EH (cell line): ENCODE measurements at places on chromosomes 7 and 10.

- DNase-seq: no peak
Measured at GRCh38 chr7:113394856-113395255, 276.5 kb upstream of the SMIM30 start.

- no peak for DNase-seq
Measured at GRCh38 chr7:149422914-149423301, 38.0 kb downstream of the ZNF777 start.

DNA sequence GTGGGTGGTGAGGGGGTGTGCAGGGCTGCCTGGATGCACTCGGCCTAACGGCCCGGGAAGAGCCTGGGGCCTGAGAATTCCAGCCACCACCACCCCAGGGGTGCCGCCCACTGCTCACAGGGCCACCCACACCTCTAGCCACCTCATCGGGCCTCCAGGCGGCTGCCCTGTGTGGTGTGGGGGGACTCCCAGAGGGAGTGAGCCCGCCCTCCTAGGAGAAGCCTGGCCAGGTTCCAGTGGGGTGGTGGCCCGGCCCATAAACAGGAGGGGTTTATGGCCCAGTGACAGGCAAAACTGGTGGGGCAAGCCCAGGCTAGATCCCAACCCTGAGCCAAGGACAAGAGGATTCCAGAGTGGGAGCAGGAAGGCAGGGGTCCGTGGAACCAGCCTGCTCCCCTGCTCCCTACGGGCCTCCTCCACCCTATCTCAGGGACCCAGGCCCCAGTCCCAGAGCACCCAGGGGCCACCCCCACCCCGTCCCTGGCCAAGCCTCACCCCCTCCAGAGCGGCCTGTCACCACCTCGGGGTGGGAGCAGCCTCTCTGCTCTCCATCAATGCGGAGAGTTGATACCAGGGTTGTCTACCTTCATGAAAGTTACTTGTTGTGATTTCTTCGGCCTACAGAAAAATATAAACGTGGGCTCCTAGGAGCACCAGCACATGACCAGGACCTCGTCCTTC, 20.2 kb upstream of the PDGFA start:
- DNase-seq: peak; percentile 90

DNA sequence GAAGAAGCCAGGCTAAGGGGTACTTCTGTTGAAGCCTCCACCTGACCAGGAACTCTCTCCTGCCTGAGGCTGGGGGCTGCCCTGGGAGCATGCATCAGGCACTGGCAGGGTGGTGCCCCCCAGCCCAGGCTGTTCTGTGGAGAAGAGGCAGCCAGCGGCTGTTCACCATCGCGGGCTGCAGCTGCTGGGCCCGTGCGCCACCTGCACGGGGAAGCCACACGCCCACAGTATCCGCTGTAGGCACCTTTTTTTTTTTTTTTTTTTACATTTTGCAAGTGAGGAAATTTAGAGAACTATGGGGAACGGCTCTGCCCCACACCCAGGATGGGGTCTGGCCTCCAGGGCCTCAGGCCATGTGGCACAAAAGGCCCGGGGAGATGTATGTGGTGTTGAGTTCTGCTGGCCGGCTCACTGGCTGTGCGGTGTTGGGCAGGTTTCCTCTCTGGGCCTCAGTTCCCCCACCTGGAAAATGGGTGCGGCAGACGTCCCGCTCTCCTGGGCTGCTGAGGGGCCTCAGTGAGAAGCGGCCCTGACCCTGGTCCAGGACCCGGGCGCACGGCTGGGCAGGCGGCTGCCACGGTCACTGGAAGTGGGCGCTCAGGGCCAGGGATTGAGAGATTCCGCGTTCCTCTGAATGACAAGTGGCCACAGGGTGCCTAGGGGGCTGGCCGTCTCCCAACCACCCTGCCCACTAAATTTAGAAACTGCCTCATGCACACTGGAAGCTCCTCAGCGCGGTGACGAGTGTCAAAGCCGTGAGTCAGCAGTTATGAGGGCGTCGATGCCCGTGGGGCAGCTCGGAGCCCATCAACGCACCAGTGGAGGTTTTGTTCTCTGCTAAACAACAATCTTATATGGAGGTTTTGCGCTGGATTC, 8.8 kb upstream of the INTS1 start:
- peak; percentile 98 for DNase-seq

DNA sequence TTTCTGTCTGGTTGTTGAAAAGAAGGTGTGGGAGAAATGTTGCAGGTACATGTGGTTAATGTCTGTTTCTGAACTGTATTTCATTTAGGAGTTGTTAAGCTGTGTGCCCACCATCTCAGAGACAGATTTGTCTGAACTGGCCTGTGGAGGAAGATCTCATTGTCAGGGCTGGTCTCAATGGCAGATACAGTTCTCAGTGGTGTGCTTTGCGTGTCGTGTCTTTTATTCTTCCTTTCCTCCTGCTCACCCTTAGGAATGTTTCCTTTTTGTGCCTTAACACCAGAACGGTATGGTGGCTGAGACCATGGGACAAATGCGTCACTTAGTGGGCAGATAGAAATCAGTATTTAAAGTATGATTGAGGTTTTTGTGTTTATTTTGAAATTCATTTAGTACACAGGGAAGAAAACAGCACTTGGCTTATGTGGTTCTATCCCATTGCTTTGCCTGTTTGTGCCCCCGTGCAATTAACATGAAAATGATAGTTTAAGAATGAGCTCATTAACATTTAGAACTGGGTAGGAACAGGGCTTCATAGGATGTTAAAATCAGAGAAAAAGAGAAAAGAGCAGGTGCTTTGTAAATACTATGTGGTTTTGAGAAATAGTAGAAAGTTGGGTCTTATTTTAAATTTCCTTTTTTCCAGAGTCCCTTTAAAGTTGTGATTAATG, 112.6 kb downstream of the AUTS2 start:
- no peak for DNase-seq

GRCh38 chr7:105932835-105933477, 30.1 kb upstream of the CDHR3 start:
- peak; percentile 94 for DNase-seq

DNA sequence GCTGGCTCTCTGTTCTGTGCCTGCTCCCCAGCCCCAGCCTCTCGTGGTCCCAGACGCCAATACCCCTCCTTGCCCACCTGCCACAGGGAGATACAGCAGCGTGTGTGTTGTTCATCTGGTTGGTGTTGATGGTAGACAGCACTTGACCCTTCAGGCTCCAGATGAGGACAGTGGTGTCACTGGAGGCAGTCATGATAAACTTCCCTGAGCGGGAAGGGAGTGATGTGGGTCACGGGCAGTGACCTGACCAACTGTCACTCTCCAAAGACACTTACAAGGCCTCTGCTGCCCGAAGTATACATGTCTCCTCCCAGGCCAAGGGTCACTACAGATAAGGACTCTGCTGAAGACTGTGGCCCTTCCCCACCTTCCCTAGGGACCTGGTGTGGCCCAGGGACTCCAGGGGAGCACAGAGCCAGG, 5.6 kb downstream of the TBL2 start:
- DNase-seq: no peak

DNA sequence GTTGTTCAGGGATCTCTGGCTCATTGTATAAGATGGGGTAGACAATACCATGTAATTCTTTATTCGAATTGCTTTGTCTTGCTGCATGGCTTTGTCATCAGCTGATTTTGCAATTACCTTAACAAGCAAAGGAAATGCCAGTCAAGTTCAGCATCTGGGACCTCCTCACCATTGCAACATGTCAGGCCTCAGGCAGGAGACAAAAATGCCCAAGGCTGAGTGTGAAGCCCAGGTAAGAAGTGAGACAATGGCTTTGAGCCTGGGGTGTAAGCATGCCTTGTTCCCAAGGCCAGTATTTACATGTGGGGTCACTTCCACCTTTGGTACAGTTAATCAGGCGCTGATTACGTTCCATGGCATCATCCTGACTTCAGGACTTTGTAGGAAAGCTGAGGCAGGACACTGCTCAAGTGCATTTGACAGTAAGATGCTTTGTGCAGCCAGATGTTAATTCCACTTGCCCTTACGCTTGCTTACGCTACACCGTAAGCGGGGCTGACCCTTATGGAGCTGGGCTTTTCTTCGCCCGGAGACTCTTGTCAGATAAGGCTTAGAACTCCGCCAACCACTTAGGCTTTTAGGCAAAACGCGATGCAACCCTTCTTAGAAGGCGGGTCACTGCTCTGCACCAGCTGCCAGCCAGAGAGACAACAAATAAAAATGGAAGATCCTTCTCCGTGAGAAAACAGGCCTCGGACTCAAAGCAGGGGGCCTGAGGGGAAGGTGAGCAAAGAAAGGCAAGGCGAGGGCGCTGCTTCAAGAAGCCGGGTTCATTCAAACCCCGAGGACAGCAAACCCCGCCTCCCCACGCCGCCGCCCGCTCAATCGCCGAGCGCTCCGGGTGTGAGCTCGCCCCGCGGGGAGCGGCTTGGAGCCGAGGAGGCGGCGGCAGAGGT, 1.3 kb upstream of the SP4 start:
- peak; percentile 3 for DNase-seq

DNA sequence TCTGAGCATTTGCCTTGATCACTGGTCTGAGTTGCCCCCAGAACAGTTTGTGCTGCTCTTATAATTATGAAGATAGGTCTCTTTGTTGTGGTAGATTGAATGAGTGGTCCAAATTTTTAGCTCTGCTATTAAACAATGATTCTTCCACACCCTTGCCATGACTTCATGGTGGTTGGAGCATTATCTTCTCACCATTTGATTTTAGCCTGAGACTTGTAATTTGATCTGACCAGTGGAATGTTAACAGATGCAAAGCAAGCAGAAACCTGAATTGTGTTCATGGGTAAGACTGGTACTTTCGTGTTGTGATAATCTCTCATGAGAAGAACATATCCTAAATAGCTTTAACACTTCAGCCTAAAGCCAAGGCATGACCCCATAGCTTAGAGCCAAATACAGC, 139.1 kb downstream of the TFPI2 start:
- DNase-seq: no peak

GRCh38 chr7:66727058-66727457, 13.5 kb upstream of the RABGEF1 start:
- DNase-seq: no peak

DNA sequence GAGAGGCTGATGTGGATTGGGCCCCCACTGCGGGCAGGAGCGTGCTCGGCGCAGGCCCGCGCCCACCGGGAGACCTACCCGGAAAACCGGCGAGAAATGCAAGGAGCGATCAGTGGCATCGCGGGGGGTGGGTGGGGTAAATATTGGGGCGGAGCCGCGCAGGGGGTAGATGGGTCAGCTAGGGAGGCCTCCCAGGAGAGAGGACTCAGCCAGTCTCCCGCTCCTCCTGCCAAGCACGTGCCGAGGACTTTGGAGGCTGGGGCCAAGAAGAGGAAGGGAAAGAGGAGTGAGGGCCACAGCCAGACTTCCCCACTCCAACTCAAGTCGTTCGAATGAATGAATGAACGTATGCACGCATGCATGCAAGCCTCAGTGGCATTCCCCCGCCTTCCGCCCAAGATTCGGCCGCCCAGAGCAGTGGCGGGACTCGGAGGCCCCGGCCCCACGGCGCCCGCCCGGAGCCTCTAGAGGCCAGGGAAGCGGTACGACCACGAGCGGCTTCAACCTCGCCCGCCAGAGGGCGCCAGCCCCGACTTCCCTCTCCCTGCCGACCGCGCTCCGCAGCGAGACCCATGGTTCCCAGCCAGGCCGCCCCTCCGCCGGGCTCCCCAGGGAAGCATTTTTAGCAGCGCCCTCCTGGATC, 3.6 kb downstream of the NPM3 start:
- peak; percentile 67 for DNase-seq

DNA sequence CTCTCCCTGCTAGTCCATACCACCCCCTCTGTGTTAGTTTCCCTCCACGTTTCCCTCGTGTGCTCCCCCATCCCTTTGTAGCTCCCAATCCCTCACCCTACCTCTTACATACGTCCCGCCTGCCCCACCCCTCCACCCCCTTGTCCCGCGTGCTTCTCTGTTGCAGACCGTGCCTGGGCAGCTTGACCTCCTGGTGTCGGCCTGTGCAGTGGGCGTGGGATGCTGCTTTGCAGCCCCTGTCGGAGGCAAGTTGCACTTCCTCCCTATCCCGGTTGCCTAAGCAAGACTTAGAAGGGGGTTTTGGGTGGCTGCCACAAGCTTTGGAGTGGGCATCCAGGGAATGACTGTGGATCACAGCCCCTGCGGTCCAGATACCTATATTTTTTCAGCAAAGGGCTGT, 7.7 kb downstream of the CLCN1 start:
- no peak for DNase-seq

GRCh38 chr7:123573896-123574467, 16.4 kb upstream of the NDUFA5 start:
- no peak for DNase-seq

- peak; percentile 50 for DNase-seq
Measured at GRCh38 chr10:45418849-45419675, 45.0 kb downstream of the ALOX5 start.

GRCh38 chr7:75813781-75814236, at the start of gene CCL24:
Gene CCL24 (minus strand): TSS chr7:75813806. CDS start chr7:75813715, 91 bp downstream.
- DNase-seq: no peak

DNA sequence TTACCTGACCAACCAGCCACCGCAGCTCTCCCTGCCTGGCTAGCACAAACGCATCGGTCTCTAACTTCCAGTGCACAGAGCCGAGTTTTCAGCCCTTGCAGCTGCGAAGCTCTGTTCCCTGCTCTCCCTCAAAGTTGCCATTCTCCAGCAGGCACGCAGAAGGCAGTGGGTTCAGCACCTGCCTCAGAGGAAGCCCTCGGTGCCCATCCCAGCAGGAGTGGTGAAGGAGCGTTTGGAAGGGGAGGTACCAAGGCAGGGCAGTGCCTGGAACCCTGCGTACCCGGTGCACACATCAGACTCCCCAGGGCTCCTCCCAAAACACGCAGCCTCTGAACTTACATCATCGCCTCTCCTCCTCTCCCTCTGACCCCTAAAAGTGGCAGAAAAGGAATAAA, 1.7 kb upstream of the STK32C start:
- no peak for DNase-seq

DNA sequence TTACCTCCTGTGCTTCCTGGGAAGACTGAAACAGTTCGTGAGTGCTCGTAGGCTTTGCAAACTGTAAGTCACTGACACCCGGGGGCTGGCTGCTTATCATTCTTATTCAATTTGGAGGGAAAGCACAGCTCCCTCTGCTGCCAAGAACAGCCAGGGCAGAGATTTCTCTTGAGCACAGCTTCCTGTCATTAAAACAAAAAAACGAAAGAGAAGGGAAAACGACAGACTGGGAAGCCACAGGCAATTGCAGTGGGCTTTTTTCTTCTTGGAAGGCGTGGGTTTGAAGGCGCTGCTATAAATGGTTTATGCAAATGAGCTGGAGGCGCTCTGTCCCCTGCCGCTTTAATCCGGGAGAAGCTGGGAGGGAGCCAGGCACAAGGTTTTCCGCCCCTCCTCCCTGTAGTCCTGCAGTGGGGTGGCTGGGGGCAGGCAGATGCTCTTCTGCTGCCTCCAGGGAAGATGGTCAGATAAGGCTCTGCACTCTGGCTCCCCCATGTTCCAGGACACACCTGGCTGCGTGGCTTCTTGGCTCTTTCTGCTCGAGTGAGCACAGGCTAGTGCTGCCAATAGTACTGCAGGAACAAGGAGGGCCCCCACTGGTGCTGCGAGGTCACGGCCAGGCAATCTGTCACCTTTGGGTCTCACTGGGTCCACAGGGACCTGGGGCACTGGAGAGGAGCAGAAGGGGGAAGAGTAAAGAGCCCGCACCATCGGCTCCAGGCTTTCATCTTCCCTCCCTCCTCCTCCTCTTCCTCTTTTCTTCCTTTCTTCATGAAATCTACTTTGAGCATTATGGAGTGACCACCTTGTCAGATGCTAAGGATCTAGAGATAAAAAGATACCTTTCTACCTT, 49.5 kb downstream of the NEURL1 start:
- DNase-seq: peak; percentile 74

GRCh38 chr7:131007439-131008330, 273.7 kb upstream of the KLF14 start:
- peak; percentile 89 for DNase-seq

- DNase-seq: no peak
Measured at GRCh38 chr7:82141427-82141826, 302.1 kb downstream of the CACNA2D1 start.
